Activated CD4-positive, CD25-positive, alpha-beta regulatory T cell (primary cell): ENCODE measurements at places on chromosomes 5 and 9.
A peak's percentile ranks its signal among the peaks of the same experiment; 100 is the strongest.

DNA sequence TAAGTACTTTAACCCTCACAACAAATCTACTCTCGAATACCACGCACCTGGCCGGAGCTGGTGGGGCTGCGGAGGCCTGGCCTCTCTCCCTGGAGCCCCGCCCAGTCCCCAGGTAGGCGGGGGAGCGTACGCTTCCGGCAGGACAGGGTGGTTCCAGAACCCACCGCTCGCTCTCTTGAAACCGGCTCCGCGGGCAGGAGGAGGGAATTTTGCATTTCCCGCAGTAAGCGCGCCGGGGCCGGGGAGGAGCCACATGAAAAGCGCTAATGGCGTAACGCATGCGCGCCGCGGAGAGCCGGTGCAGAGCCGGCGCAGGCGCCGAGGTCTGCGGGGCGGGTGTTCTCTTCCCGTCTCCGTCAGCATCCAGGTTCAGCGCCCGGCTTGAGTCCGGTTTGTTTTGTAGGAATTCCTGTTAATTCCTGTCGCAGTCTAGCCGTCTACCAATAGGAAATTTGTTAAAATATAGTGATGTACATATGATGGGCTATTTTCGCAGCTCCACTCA, 20.8 kb downstream of the CAVIN4 start:
- DNase-seq: peak; percentile 55

DNA sequence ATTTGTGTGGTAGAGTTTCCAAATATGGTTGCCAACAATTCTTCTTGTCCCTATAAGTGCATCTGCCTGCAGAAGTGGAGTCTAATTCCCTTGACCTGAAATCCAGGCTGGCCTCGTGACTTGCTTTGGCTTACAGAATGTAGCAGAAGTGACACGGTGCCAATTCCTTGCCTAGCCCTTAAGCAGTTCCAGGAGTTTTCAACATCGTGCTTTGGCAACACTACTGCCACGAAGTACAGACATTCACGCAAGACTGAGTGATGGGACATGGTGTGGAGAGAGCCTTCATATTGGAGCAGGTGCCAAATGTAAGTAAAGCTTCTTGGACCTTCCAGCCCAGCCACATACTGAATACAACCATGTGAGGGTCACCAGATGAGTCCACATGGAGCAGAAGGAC, 92.9 kb upstream of the NEK6 start:
- no peak for DNase-seq

- no peak for DNase-seq
Observed at GRCh38 chr9:134055981-134056461, 11.8 kb downstream of the BRD3 start.

DNA sequence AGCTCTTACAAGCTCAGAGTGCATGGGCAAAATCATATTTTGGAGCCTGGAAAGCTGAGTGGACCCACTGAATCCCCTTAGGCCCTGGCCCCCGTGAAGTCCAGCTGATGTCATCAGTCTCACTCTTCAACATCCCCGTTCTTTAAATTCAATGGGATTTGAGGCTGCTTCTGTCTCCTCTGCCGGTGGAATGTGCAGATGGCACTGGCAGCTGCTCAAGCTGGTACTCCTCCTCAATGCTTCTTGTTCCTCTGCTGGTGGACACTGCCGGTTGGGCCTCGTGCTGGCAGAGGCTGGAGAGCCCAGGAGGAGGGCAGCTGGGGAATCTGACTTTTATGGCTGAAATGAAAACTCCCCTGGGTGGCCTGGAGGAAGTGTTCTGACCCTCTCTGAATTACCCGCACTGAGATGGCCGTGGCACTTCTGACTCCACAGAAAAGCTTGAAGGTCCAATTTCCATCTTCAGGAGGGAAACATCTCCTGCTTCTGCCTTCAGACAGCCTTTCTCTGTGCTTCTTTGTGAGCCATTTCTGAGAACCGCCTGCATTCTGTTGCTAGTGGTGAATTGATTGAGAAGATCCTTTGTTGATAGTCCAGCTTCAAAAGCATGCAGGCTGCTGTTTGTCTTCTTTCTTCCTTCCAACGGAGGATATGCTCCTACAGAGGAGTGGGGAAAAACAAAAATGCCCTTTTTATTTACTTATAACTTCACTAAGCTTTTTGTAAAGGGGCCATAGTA, 298.9 kb downstream of the TMEM38B start:
- DNase-seq: no peak

DNA sequence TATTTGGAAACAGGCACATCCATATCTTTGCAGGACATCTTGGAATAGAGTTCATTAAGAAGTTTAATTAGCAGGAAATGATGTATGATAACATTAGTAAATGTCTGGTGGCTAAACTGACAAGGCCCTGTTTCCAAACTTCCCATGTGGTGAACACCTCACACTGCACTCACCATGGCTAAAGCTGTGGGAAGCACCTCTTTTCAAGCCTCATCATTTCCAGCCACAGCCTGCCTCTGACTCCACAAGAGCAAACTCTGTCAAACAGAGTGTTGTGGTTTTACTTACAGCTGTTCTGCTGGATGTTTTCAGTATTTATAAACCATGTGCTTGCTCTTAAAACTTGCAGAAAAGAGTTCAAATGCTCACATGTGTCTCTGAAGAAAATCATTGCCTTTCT, 14.9 kb upstream of the NDUFB6 start:
- no peak for DNase-seq

- no peak for DNase-seq
Observed at GRCh38 chr9:78438780-78439179, 141.9 kb downstream of the PSAT1 start.

DNA sequence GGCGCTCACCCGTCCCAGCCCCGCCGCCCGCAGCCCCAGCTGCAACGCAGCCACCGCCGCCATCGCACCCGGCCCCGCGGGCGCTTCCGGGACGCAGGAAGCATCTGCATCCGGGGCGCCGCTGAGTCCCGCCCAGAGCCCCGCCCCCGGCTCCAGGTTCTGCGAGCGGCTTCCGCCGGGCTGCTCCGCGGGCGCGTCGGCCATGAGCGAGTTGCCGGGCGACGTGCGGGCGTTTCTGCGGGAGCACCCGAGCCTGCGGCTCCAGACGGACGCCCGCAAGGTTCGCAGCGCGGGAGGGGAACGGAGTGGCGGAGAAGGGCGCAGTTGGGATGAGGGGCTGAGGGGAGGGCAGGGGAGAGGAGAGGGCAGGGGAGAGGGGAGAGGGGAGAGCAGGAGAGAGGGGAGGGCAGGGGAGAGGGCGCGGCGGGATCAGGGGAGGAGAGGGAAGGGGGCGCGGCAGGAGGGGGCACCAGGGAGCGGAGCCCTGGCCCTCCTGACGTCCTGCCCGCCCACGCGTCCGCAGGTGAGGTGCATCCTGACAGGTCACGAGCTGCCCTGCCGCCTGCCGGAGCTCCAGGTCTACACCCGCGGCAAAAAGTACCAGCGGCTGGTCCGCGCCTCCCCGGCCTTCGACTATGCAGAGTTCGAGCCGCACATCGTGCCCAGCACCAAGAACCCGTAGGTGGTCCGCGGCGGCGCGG, at the start of the genes SURF1 and SURF2:
TSS of gene SURF1 (minus strand) at position 97 of the 701 bp plus-strand sequence. CDS start at position 63, 34 bp downstream.
TSS of gene SURF2 (plus strand) at position 160 of the 701 bp plus-strand sequence. CDS start at position 203, 43 bp downstream.
- peak; percentile 77 for DNase-seq

DNA sequence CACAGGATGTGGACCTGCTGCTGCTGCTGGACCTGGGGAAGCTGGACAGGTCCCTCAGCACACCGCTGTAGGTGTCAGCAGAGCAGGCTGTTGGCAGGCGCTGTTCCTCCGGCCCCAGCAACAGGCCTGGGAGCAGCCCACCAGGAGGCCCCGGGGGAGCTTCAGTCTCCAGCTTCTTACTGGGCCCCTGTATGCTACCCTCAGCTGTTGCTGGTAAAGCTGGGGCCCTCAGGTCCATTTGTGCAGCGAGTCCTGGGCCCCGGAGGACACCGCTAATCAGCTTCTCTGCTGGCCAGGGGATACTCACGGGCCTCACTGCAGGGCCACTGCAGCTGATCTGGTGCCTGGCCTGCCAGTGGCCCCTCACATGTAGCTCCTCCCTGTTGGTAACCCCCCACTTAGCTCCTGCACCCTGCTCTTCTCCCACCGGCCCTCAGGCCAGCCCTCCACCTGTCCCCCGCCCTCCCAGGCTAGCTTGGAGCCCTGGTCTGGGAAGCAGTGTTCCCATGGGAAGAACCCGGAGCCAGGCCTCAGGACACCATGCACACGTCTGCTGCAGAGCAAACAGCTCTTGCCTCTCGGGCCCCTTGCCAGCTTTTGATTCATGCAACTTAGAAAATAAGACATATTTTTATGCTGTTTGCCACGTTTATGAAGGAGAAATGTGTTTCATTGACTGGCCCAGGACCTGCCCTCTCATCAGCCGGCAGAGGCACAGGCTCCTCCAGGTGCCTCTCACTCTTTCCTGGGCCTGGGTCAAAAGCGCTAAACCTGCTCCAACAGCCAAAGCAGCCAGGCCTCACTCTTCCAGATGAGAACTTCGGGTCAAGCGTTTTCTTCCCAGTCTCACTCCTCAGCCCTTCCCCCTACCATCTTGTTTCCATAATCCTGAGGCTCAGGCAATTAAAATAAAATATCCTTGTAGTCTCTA, 61.0 kb upstream of the ADAMTS2 start:
- DNase-seq: no peak

DNA sequence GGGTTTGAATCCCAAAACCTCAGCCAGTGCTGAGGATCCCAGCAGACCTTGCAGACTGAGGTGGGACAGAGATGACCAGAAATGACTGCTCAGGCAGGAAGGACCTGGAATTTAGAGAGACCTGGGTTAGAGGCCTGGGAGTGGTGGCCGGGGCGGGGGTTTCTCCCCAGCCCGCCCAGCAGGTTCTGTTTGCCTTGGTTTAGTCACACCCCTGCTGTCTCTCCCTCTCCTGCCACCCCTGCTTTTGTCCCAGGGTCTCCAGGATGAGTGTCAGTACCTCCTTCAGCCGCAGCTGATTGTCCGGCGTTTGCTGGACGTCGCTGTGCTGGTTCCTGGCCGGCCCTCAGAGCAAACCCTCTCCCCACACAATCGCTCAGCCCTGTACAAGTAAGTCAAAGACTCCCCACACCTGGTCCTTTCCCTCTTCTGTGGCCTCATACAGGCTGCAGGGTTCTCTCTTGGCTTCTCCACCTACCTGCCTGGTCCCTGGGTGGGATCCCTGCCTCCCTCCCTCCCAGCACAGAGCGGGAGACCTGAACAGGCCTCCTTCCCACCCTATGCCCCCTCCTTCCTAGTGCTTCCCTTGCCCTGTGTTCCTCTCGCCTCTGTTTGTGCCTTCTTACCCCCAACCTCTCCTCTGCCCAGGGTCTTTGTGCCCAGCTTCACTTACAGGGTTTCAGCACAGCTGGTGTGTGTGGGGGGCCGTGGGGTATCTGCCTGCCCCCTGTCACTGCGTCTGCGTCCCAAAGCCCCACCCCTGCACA, 12.0 kb downstream of the TMEM8B start:
- DNase-seq: no peak

DNA sequence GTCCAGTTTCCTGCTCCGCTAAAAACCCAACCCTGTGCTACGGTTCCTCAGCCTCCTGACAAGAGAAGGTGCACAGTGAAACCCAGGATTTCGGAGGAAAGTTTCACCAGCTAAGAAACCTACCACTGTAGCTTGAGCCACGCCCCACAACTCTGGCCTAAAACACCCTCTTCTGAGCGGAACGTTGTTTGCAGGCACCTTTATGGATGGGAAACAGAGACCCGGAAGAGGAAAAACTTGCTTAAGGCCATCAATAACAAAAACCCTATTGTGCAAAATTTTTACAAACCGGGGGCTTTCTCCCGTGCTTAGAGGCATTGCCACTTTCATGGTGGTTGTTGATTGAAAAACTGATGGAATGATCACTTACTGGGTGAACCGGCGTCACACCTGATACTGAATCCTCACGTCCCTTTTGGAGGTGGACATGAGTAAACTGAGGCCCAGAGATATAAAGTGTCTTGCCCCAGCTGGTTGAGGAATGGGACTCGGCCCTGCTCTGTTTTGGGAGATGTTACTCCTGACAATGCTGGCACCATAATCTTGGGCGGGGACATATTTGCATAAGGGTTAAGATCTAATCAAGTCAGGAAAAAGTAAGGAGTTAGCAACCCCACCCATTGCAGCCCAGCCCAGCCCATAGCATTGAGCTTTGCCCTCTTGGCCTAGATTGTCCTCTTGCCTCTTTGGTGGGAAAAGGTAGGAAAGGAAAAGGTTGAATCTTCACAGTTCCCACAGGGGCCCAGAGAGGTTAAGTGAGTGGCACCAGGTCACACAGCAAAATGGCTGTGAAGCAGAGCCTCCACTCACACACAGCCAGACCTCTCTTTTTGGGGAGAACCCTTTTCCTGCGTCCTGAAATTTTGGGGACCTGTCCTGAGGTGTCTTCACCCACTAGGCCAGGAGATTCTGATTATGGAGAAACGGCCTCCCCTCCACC, 23.2 kb upstream of the PTGS1 start:
- DNase-seq: no peak

- DNase-seq: no peak
Observed at GRCh38 chr9:79433703-79434102, 138.1 kb upstream of the TLE4 start.

- DNase-seq: no peak
Observed at GRCh38 chr9:130995086-130996011, 13.6 kb upstream of the LAMC3 start.

DNA sequence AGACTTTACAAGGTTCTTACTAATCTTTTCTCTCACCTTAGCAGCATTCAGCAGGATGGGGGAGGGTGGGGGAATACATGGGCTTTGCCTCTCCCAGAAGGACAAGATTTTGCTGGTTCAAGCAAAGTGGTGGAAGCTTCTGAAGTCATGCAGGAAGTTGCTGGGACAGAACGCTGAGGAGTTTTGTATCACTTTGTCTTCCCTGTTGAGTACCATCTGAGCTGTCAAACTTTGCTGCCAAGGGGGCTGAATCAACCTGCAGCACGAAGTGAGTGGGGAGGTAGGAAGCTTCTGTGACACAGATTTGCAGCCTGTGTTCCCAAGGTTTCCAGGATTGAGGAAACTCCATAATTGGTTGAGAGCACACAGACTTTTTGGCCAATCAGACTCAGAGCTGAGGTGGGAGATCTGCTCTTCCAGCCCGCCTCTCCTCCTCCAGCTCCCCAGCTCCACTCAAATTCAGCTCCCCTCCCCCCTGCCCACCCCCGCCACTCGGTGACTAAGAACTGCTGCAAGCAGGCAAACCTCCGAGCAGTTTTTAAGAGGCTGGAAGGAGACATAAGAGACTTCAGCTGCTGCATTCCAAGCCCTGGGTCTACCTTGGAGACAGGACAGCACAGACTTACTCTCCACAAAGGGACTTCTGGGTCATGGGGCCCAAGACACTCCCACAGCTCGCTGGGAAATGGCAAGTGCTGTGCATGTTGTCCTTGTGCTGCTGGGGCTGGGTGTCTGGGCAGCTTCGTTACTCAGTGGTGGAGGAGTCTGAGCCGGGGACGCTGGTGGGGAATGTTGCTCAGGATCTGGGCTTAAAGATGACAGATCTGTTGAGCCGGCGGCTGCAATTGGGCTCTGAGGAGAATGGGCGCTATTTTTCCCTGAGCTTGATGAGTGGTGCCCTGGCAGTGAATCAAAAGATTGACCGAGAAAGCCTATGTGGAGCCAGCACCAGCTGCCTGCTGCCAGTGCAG, at the start of gene PCDHGC5:
TSS of gene PCDHGC5 (plus strand) at position 491 of the 971 bp plus-strand sequence. CDS start at position 651, 160 bp downstream.
- no peak for DNase-seq

- no peak for DNase-seq
Observed at GRCh38 chr9:125755340-125755739, 8.2 kb downstream of the PBX3 start.

DNA sequence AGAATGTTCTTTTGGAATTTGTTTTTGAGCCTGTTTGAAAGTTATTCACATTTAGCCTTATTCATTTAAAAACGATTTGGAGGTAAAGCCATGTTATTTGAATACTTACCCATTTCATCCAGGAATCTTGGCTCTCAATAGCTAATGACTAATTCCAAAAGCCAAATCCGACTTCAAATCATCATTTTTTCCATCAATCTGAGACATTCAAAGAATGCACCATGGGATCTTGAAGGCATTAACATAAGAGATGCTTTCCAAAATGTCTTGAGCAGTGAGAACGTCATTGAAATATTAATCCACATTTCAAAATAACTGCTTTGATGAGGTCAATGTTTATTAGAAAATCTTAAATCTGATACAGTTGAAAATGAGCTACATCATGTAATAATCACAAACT, 617.0 kb upstream of the RORB start:
- no peak for DNase-seq
